ENCODE measurements at places on chromosomes 4 and X.
A peak's percentile ranks its signal among the peaks of the same experiment; 100 is the strongest.

GRCh38 chr4:13762130-13762529, 134.6 kb upstream of the BOD1L1 start:
- DNase-seq: no peak

DNA sequence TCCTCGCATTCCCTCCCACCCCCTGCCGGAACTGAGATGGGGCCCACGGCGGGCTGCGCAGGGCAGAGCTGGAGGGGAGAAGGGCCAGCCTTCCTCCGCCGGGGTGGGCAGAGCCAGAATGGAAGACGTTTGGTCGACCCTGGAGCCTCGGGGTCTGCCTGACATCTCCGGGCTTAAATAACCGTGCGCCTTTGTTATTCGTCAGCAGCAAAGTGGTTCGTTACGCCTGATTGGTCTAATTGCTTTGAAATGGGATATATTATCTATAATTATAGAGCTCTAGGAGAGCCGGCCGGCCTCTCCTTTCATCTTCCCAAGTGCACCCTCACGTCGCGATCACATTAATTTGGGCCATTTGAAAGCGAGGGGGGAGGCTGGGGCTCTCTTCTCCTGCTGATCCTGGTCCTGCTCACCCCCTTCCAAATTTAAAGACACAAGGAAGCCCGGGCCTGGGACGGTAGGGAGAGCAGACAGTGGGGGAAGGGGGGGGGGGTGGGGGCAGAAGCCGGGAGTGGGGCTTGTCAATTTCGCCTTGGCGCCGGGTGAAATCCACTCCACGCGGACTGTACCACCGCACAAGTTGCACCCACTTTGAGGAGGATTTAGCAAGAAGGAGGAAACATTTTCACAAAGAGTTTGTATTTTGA, 4.7 kb upstream of the MSX1 start:
- DNase-seq: peak; percentile 82

GRCh38 chrX:46278572-46278971, 266.6 kb downstream of the ZNF674 start:
- DNase-seq: no peak

DNA sequence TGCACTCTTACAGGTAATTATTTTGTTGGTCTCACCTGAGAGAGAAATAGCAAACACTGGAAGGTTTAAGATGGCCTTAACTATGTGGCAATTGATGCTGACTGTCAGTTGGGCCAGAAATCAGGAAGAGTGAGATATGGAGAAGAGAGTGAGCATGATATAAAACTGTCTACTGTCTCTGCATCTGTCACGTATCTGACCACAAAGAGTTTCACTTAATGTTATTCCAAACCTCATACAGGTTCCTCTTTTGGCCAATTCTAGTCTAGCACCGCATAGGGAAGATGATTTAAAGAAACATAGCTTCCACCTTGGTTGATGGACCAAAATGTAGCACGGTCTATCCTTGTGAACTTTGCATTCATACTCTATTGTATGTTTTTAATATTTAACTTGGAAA, 381.0 kb upstream of the BOD1L1 start:
- no peak for DNase-seq

GRCh38 chr4:152099555-152099954, 338.7 kb upstream of the GATB start:
- DNase-seq: no peak

GRCh38 chr4:8320386-8320750, 50.8 kb downstream of the HTRA3 start:
- no peak for DNase-seq

- DNase-seq: no peak
These were observed 947.7 kb upstream of the SLIT2 start for GRCh38 chr4:19304028-19304427.

DNA sequence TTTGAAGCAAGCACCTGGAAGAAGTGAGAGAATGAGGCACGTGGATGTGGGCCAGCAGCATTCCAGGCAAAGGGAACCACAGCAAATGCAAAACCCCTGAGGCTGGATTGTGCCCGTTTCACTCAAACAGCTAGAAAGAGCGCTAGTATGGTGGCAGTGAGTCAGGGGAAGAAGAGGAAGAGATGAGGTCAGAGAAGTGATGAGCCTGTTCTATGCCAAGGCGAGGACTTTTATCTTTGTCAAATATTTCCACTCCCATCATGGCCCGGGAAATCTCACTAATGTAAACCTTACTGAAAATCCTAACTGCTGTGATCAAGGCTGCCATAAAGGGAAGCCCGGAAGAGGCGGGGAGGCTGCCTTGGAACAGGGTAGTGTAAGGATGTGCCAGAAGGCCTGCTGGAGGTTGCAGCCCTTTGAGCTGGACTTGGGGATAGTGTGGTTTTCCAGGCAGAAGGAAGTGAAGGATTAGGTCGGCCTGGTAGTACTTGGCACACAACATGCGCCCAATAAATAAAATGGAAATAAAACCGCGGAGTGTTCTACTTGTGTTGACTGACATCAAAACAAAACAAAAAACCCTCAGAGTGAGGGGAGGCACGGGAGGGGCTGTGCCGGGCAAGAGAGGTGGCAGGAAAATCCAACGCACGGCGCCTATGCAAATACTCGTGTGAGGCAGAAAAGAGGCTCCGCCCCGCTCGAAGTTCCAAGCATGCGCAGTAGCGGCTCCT, 1.2 kb upstream of the CDK16 start:
- DNase-seq: no peak
